Sciatic nerve (tissue), 2 donors: ENCODE measurements at places on chromosomes 5 and 9. TPM values are rescaled to one million over a fixed set of nuclear protein-coding genes. Genes with fewer than 3 reads are reported as not detected.

TNC gene
- total RNA-seq: 28.6 TPM

BTNL3 gene
- total RNA-seq: not detected

MARCOL gene
- not detected for total RNA-seq

SPATA31A3 gene
- not detected for total RNA-seq

AMBP gene
- total RNA-seq: not detected
